ENCODE measurements at places on chromosomes 7 and 10.

DNA sequence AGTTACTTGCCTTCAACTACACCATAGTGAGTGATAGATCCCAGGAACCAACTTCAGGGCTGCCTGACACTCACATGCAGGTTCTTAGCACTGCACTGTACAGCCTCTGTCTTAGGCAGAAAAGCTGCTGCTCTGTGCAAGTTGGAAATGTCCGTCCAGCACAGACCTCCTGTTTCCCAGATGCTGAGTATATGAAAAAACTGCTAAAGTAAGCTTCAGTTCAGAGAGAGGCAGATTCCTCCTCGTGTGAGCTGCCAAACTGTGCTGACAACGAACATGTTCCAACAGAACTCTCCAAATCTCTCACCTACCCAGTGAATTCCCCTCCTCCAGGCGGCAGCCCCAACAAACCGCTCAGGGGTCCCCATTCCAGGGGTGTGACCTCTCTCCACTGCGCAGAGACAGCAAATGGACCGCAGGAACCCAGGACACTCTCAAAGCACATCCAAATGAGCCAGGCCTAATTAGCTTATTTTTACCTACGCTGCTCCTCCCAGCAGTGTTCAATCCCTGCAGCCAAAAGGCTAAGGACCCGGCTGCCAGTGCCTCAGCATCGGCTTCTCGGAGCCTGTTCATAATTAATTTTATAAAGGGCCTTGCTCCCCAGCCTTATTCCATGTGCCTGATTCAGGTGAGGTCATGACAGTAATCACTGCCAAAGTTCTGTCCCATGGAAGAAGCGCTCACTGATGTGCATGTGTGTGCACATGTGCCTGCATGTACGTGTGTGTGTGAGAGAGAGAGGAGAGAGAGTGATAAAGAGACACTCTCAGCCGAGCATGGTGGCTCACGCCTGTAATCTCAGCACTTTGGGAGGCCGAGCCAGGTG lies 159.5 kb upstream of the AUTS2 start:
- DNase-seq: no peak

- DNase-seq: no peak
These were observed 130.6 kb upstream of the SLC26A5 start for GRCh38 chr7:103576641-103577040.

GRCh38 chr10:56318816-56319215 lies 42.2 kb downstream of the ZWINT start:
- DNase-seq: no peak

- DNase-seq: no peak
These were observed 120.1 kb upstream of the GNAI1 start for GRCh38 chr7:80014511-80014910.

DNA sequence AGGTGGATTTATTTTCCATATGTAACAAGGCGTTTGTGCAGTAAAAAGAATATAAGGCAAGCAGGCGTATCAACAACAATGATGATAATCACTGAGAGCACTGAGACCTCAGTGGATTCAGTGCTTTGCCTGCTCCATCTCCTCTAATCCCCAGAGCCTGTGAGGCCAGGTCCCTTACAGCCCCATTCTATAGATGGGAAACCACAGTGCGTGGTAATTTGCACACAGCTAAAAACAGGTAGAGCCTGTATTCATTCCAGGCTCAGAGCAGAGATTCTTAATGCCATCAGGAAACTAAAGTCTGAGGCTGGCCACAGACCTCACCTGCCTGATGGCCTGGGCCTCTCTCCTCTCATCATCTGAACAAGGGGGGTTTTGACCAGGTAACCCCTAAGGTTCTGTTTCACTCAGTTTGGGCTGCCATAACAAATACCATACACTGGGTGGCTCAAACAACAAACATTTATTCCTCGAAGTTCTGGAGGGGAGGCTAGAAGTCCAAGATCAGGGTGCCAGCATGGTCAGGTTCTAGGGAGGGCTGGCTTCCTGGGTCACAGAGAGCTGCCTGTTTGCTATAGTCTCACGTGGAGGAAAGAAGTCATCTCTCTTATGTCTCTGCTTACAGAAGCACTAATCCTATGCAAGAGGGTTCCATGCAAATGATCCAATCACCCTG lies 10.3 kb upstream of the RASSF4 start:
- no peak for DNase-seq

GRCh38 chr10:113557424-113557862 lies 4.6 kb downstream of the HABP2 start:
- DNase-seq: no peak

GRCh38 chr10:98354491-98354890 lies 60.5 kb downstream of the PYROXD2 start:
- DNase-seq: no peak
